ENCODE measurements at places on chromosomes 3 and 15.
A peak's percentile ranks its signal among the peaks of the same experiment; 100 is the strongest.

DNA sequence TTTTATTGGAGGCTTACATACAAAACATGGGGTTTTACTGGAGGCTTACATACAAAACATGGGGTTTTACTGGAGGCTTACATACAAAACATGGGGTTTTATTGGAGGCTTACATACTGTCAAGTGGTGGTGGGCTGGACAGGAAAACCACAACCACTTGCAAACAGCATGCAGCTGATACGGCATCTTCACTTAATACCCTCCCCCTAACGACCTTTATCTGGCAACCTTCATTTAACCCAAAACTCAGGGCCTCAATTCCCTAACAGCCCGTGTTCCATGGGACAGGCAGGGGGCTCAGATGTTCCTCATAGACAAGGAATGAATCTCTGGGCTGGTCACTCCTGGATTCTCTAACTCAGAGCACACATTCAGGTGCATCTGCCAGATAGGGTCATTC, 137.1 kb downstream of the CD47 start:
- no peak for DNase-seq

DNA sequence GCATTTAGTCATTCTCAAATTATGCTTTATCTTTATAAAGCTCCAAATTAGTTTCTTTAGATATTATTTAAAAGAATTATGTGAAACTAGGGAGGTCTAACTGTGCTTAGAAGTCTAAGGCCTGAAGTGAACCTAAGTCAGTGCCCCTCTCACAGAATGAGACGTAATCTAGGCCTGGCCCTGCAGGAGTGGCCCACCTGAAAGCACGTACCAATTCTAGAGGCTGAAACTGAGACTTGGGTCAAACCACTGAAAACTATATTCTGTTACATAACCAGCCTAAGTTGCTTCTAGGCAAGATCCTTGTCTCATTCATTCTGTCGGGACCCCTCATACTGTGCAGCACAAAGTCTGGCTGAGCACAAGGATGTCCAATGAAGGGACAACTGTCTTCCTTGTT, 143.7 kb downstream of the ISL2 start:
- DNase-seq, result no peak

GRCh38 chr3:141405591-141405990, 37.3 kb downstream of the ZBTB38 start:
- no peak for DNase-seq

DNA sequence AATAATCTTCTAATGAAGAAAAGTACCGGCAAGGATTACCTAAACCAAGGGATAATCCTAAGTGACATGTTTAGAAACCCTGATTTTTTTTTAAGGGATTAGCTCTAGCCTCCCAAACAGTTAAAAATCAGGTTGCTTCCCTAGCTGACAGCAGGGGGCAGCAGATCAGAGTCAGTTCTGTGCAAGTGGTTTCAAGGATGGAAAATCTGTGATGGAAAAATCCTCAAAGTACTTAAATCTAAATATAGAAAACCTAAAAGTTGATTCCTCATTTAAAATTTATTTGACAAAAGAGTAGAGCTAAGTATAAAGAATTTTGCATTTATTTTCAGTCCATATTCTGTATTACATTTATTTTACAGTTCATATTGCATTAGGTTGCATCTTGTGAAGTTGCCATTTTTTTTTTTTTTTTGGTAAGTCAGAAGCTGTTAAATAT, 107.6 kb downstream of the PEX5L start:
- DNase-seq, result peak; percentile 37

GRCh38 chr3:63135367-63135766, 142.7 kb upstream of the SYNPR start:
- DNase-seq, result no peak

- no peak for DNase-seq
Measured at GRCh38 chr3:188262913-188263683, 109.1 kb downstream of the LPP start.

DNA sequence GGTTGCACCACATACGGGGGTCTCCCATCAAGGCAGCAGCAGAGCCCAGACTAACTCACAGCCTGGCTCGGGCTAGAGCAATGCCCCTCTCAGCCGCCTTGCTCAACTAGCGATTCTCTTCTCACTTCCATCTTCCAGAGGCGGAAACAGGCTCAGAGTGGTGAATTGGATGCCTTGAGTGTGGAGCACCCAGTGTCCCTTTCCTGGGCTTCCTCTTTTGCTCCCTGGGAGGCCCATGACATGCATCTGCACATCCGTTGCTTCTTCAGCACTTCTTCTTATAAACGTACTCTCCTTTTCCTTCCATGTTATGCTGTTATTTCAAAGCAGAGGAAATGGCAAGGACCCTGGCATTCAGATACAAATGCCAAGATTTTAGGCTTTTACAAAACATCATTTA, 2.1 kb upstream of the IQSEC1 start:
- no peak for DNase-seq

Measured in CD4-positive, alpha-beta T cell treated with Interleukin-2 at 100 ng/mL for 4 hours (primary cell).